LHCN-M2 (cell line): ENCODE measurements at places on chromosomes 12 and 14. TPM values are rescaled to one million over a fixed set of nuclear protein-coding genes. Genes with fewer than 3 reads are reported as not detected.

ATL1 gene
- 12.7 and 14.9 TPM in 2 replicates for total RNA-seq

CCDC60 gene
- total RNA-seq, result not detected in 2 replicates

RNASE3 gene
- not detected in 2 replicates for total RNA-seq

STXBP6 gene
- total RNA-seq, result 36.0 and 40.2 TPM in 2 replicates

ANO2 gene
- under 0.01 TPM in 1 of 2 replicates, not detected in the other for total RNA-seq
